ENCODE measurements at places on chromosomes 12 and 14.

- no peak for DNase-seq
Measured at GRCh38 chr12:102799229-102799628, 117.8 kb downstream of the PAH start.

DNA sequence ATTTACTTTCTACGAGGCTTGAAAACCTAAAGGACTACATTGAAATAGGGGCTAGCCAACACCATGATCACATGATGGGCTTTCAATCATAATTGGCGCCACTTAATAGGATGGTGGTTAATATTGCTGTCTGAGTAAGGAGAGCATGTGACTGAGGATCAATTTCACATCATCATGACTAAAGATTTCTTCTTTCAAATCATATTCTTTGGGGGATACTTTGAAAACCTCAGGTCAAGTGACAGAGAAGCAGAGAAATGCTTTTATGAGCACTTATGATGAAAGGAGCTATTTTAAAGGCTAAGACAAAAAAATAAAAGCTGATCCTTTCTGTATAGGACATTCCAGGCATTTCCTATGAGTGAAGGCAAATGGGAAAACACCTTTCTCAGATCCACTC, 42.9 kb upstream of the KRAS start:
- no peak for DNase-seq

- no peak for DNase-seq
Measured at GRCh38 chr12:89389755-89390661, 37.7 kb upstream of the DUSP6 start.

- no peak for DNase-seq
Measured at GRCh38 chr12:82408844-82409243, 50.5 kb downstream of the METTL25 start.

DNA sequence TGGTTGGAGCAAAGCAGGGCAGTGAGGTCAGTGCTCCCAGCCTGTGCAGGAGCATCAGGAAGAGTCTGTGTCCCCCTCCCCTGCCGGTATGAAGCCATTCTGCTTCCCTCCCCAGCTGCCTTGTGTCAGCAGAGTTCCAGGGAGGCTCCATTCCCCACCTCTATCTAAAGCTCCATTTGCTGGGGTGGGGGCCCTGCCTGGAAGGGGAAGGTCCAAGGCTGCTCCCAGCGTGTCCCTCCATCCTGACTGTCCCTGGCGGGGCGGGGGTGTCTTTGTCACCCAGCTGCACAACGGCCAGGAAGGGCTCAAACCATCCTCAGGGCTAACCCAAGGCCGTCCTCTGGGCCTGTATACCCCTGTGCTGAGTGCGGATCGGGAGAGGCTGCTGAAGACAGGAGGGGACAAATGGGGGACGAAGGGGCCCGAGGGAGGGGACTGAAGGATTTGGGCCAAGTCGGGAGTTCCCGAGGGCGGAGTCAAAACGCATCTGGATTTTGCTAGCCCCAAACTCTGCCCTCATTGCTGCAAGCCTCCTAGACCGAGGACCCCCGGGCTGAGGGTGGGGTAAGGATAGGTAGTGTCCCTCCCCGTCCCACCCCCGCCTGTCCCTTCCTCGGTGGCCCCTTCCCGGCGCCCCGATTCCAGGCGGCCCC, 748 bp upstream of the ACVRL1 start:
- DNase-seq = no peak

DNA sequence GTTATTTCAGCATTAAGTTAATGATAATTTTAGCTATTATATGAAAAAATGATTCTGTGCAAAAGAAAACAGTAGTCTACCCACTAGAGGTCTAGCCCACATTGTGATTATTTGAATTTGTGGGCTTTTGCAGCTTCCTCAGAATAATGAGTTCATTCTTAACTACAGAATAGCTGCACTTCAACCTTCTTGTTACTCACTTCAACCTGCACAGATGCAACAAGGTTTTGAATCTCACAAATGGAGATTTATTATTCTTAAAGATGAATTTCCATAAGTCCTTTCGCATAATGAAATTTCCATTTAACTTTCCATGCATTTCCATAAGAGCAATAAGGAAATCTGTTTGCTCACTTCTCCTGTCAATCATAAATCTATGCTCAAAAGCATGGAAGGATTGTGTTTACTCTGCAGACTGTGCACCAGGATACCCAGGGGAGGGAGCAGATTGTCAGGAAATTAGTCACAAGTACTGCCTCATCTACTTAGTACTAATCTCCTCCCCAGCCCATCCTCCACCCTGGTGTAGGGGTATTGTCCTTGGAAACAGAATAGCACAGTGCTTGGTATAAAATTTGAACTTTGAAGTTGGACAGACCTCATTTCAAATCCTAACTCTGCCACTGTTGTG, 24.1 kb downstream of the PTGER2 start:
- no peak for DNase-seq

DNA sequence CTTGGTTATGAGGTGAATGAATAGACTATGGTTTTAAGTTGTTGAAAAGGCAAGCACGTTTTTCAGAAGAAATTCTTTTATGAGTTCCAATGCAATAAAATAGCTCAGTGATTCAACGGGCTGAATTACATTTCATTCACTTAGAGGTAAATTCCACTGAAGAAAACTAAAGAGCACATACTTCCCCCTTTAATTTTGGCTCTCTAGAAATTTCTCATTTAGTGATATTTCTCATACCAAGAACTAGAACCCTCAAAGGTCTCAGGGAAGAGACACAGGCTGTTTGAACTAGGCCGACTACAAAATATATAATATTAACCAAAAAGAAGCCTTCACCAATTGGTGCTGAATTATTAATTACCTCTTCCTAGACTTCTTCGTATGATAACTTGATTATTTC, 68.6 kb downstream of the TAOK3 start:
- no peak for DNase-seq

- no peak for DNase-seq
Measured at GRCh38 chr12:24152270-24152669, 202.8 kb upstream of the SOX5 start.

DNA sequence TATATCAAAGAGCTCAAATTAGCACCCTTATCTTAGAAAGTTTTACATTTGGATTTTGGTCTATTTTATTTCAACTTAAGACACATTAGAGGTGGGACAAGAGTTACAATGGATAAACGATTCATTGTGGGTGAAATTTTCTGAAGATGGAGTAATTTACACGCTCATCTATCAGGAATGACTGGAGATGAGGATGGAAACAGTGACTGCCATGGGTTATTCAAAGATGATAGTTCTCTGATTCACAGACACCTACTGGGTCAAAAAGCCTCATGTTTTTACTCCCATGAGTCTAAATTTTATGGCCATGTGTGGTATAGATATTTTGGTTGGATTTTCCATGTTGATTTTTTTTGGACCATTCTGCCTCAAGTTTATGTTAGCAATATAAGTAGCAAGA, 22.1 kb downstream of the SAMD4A start:
- no peak for DNase-seq

- no peak for DNase-seq
Measured at GRCh38 chr12:14618983-14619382, 51.3 kb upstream of the PLBD1 start.

- no peak for DNase-seq
Measured at GRCh38 chr12:77777274-77777673, 53.4 kb upstream of the NAV3 start.

GRCh38 chr12:46027172-46027571, 36.8 kb upstream of the SCAF11 start:
- DNase-seq = no peak

GRCh38 chr12:124837249-124837897, 26.3 kb downstream of the SCARB1 start:
- DNase-seq = no peak

- DNase-seq = no peak
Measured at GRCh38 chr14:85501751-85502150, 28.2 kb upstream of the FLRT2 start.

DNA sequence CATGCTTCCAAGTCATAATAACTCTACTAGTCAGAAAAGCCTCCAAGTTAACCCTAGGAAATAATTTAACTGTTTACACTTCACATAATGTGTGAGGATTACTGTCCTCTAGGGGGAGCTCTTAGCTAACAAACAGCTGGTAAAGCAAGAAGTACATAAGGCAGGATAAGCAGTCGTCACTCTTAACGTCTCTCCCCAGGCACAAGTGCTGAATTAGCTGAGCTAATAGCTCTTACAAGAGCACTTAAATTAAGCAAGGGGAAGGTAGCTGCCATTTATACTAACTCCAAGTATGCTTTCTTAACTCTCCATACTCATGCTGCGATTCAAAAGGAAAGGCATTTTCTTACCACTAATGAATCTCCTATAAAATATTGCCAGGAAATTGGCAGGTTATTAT, 79.3 kb upstream of the TSPAN11 start:
- DNase-seq = no peak

DNA sequence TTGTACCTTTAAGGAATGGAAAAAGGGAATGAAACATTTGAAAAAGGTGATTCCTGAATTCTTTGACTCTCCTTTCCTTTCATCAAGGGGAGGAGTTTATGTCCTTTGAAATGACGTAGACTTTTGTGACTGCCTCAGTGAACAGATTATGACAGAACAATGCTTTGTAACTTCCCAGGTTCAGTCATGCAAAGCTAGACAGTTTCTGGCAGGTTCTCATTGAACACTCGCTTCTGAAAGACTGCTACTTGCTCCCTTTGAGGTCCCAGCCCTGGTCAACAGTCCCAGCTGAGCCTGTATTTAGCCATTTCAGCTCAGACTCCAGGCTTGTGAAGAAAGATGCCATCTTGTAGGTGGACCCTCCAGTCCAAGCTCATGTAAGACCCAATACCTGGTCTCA, 1178.9 kb downstream of the BCL11B start:
- no peak for DNase-seq

- DNase-seq = no peak
Measured at GRCh38 chr12:44245932-44246331, 410.1 kb downstream of the TMEM117 start.

DNA sequence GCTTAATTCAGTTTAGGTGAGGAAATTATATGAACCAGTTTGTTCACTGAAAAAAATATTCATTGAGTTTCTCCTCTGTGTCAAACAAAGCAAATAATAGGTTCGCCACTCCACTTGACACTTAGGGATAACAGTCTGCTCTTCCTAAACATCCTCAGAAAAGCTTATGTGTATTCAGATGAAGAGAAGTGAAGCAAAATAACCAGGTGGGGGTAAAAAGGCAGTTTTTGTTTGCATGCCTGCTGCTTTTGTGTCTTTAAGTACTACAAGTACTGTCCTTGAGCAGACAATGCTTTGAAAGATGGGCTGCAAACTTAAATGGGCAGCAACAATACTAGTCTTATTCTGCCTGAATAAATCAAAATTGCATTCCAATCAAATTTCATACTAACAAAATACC, 910.7 kb upstream of the MDGA2 start:
- no peak for DNase-seq

GRCh38 chr14:56271970-56272369, 153.8 kb downstream of the PELI2 start:
- DNase-seq = no peak

DNA sequence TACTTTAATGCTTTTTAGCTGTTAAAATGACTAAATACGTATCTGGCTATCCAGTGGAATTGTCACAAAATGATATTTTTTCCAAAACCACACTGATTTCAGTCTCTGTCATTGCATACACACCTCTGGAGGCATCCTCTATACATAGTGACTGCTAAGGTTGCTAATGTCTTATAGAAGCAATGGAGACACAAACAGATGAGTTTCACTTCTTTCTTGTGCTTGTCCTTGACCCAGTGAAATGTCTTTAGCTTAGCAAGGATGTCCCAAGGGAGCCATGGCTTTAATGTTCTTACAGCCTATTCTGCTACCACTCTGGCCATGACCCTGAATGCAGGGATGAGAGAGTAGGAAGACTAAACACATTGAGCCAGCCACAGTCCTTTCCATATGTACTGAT, 90.3 kb downstream of the TPH2 start:
- no peak for DNase-seq

- no peak for DNase-seq
Measured at GRCh38 chr14:99655521-99655920, 10.6 kb downstream of the HHIPL1 start.

GRCh38 chr14:37697489-37698121, 102.2 kb downstream of the TTC6 start:
- no peak for DNase-seq

GRCh38 chr14:73491256-73492042, 716 bp downstream of the RIOX1 start:
- no peak for DNase-seq

DNA sequence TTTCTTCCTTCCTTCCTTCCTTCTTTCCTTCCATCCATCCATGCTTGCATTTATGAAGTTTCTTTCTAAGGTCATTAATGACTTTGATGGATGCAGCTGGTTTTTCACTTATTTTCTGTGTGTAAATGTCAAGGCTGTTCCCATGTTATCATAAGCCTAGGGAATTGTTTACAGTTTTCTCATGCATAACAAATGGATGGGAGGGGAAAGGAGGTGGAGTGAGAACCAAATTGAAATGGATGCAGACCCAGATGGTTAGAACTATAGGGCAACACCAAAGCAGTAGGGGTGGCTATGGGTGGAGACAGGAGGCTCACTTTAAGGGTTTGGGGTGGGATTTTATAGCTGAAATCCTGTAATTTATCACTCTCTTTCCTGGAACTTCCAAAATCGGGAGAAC, 146.2 kb downstream of the TPH2 start:
- no peak for DNase-seq

GRCh38 chr14:101250336-101250947, 310.9 kb upstream of the DIO3 start:
- DNase-seq = no peak

GRCh38 chr14:23935158-23935557, 18.4 kb upstream of the DHRS4 start:
- no peak for DNase-seq

- DNase-seq = no peak
Measured at GRCh38 chr12:16198884-16199283, 78.6 kb downstream of the SLC15A5 start.

- no peak for DNase-seq
Measured at GRCh38 chr12:51391283-51392123, at the start of gene GALNT6. TSS of gene GALNT6 (minus strand) at chr12:51391406. CDS start at chr12:51379781, 11,625 bp downstream.

- no peak for DNase-seq
Measured at GRCh38 chr12:69610126-69610525, 581 bp downstream of the LRRC10 start.

DNA sequence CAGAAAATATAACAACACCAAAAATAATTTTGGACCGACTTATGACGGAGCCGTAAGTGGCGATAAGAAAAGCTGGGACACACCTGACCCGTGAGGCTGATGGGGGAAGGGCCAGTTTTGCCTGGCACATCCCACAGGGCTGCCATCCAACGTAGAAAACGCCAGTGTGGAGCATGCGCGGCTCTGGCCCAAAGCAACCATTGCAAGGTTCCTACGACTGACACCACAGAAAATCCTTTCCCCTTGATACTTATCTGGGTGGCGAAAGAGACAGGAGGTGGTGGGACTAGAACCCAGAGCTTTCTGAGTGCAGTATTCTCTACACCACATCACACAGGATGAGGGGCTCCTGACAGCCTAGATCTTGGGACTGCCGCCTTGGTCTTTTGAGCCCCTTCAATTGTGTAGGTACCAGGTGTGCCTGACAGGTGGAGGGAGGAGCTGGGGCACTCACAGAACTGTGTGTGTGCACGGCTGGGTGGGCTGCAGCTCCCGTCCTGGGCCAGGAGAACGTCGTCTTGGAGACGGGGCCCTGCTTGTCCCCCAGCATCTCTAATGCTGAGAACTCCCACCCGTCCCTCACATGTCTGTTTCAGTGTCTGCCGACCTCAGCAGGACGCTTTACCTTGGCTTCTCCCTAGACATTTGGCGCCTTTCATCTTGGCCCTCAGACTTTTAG, 17.4 kb upstream of the CACNA2D4 start:
- no peak for DNase-seq

GRCh38 chr12:27094726-27095125, 12.3 kb upstream of the C12orf71 start:
- DNase-seq = no peak

GRCh38 chr14:50871228-50871627, 625 bp upstream of the ABHD12B start:
- DNase-seq = no peak

- DNase-seq = no peak
Measured at GRCh38 chr12:53506450-53506785, 866 bp downstream of the NPFF start.

Data from left forelimb (tissue), 1 donor.